Activated T-cell treated with anti-CD3 and anti-CD28 coated beads, Interleukin-2, amount 50 U/mL, for 4 hours (primary cell): ENCODE measurements at places on chromosomes 12 and 14.

DNA sequence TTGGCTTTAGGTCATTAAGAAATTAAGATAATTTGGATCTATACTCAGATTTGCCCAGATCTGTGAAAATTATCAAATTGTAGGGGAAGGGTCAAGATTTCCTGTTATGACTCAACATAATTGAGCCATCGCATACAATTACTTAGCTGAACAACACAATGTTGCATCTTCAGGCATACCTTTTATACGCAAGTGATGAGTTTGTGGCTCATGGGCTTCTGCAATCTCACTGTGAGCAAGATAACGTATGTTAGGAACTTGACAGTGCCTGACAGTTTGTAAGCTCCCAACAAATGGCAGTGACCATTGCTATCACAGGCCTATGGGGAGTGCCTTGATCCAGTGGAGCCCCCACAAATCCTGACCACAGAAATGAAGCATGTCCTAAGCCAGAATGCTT lies 199.7 kb downstream of the BCAT1 start:
- DNase-seq: no peak

DNA sequence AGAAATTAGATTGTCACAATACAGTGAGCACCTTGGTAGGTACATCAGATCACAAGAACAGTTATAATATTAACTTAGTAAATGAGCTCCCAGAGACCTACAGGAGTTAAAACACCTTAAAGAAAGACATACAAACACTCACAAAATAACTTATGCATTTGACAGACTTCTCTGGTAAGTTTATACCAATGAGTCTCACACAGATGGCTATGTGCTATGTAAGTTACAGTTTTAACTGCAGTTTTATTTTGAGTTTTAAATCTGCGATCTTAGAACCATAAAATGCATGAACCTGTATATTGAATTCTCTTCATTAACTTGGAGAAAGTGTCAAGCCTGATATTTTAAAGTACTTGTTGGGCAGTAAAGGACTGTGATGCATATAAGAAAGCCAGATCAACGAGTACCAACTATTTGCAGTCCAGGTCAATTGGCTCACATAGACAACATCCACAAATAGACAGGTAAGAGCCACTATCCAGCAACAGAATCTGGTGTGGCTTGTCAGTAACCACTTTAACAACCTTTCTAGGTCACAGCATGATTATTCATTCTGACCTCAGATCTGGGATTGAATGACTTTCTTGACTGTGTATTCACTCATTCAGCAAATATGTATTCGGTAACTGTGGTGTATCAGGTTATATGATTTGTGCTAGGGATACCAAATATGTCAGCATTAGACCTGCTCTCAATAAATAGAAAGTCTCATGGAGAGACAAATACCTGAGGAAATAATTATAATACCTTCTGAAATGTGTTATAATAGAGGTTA lies 856.6 kb upstream of the MGAT4C start:
- no peak for DNase-seq

GRCh38 chr12:94080341-94081009 lies 67.9 kb upstream of the PLXNC1 start:
- DNase-seq: no peak

DNA sequence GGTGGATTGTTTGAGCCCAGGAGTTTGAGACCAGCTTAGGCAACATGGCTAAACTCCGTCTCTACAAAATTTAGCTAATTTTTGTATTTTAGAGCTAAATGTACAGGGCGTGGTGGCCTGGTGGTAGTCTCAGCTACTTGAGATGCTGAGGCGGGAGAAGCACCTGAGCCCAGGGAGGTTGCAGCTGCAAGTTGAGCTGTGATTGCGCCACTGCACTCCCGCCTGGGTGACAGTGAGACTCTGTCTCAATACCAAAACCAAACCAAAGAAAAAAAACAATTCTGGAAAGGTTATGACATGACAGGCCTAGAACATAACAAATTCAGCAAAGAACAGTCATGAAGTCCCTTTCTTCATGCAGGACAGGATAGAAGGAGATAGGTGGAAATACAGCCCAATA lies 25.7 kb downstream of the WDR89 start:
- DNase-seq: no peak

GRCh38 chr12:47560415-47560814 lies 145.4 kb downstream of the RPAP3 start:
- no peak for DNase-seq

DNA sequence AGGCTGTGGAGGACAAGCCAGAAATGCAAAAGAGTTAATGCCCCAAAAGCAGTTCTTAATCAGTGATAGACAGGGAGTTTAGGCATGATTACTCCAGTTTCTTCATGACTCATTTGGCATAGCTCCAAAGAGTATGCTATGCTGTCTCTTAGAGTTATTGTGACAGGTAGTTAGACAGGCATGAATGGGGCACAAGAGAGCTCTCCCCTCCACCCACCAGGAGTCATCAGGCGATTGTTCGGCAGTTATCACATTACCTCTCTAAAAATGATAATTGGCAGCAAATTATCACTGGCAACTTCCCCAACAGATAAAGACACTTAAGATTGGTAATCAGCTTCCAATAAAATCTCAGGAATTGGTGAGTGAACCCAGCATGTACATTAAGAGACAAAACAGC lies 320.1 kb downstream of the DAD1 start:
- no peak for DNase-seq

DNA sequence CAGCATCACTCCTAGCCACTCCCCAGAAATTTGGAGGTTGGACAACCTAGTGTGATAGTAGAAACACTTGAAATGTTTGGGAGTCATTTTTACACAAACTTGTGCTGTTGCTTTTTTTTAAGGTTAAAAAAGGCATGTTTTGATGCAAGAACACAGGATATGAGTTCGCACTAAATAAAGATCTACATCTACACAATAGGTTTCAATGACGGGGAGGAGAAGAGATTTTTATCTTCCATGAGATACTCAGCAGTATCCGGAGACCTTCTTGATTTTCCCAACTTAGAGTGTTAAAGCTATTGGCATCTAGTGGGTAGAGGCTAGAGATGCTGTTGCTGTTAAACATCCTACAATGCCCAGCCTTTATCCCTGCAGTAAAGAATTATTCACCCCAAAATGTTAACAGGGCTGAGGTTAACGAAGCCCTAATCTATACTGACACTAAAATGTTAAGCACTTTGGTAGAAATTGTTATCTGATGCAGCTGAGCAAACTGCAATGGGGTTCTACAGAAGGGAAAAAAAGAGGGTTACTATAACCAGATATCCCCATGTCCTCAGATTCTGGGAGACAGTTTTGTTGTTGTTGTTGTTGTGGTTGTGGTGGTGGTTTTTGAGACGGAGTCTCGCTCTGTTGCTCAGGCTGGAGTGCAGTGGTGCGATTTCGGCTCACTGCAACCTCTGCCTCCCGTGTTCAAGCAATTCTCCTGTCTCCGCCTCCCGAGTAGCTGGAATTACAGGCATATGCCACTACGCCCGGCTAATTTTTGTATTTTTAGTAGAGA lies 14.0 kb upstream of the PCNX1 start:
- no peak for DNase-seq

DNA sequence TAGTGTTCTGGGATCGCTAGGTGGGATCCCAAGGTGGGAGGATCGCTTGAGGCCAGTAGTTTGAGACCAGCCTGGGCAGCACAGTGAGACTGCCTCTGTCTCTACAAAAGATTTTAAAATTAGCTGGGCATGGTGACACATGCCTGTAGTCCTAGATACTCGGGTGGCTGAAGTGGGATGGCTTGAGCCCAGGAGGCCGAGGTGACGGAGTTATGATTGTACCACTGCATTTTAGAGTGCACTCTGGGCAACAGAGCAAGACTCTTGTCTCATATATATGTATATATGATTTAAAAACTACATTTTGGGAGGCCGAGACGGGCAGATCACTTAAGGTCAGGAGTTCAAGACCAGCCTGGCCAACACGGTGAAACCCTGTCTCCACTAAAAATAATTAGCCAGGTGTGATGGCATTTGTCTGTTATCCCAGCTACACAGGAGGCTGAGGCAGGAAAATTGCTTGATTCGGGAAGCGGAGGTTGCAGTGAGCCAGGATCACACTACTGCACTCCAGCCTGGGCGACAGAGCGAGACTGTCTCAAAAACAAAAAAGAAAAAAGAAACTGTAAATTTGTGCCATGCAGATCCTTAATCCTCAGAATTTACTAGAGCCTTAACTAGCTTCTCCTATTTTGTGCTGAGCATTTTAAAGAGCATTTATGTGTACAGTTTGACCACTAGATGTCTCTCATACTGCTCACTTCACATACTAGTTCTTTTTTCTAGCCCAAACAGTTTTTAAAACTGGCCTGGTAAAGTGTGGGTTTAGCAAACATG lies 114.8 kb downstream of the MON2 start:
- no peak for DNase-seq

DNA sequence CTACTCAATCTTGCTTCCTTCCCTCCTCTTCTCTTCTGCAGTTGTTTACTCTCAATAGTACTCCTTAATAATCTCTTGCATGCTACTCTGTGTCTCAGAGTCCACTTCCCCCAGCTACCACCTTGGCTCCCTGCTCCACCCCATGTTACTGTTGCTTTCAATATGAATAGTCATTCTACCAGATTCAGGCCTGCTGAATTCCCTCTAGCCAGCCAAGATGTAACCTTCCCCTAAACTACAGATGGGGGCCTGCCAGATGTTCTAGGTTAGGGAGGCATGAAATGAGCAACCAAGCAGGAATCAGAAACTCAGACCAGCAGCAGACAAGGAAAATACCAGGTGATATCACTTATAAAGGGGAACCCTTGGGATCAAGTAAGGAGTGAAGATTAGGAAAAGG lies 392.1 kb upstream of the DDHD1 start:
- DNase-seq: no peak

GRCh38 chr12:6833189-6833890 lies 5.1 kb downstream of the P3H3 start:
- DNase-seq: no peak

DNA sequence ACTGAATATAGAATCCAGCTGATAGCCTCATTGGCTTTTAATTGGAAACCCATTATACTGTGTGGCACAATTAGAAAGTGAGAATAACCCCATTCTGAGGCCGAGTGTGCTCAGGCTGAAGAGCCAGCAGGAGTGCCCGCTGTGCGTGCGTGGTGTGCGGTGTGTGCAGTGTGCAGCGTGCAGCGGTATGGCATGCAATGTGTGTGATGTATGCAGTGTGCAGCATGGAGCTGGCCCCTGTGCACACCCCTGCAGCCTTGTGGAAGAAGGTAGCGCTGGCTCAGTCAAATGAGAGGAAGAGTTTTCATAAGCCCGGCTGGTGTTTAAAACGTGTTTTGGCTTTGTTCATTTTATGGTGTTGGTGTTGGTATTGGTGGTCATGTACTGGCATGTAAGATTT lies 22.9 kb downstream of the CKB start:
- DNase-seq: no peak

DNA sequence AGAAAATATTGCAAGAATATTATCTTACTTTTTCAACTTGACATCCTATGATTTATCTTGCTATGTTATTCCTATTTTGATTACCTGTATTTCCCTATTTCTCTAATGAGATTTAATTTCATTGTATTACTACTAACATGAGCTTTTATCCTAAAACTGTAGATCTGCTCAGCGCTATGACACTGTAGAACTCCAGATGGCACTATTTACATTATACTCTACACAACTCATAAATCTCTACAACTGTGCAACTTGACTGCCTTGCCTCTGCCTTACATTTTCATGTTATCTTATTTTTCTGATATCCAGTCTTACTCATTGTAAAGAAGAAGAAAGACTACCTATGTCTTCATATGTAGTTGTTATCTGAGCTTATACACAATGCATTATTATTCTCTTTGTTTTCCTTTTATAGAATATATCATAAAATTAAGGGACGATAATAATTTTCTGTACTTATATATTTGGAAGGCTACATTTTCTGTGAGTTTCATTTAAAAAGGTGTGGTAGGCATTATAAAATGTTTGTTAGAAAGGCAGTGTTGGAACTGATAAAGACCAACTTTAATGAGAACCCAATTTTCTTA lies 24.1 kb downstream of the NUP37 start:
- no peak for DNase-seq
